ENCODE measurements at places on chromosomes 16 and 17.

DNA sequence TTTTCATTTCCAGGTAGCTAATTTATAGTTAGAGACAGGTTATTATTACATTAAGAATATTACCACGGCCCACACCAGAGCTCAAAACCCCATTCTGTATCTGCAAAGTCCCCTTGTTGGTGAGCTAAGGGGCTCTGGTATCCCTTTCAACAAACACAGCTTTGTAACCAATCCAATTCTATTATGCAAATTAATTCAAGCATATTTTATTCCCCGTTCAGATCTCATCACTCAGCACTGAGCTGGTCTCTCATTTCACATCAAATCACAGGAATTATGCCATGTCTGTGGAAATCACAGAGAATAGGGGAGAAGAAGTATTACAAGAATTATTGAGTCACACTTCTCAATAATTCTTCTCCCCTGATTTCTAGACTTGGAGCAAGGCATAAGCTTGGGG, 111.7 kb downstream of the CDH11 start:
- DNase-seq, result no peak

GRCh38 chr16:55832773-55833691, at the start of gene CES1:
Gene CES1 (minus strand): TSS chr16:55833096. CDS start chr16:55833055, 41 bp downstream.
- no peak for DNase-seq

- DNase-seq, result no peak
Observed at GRCh38 chr17:57984936-57985674, 2.9 kb downstream of the VEZF1 start.

DNA sequence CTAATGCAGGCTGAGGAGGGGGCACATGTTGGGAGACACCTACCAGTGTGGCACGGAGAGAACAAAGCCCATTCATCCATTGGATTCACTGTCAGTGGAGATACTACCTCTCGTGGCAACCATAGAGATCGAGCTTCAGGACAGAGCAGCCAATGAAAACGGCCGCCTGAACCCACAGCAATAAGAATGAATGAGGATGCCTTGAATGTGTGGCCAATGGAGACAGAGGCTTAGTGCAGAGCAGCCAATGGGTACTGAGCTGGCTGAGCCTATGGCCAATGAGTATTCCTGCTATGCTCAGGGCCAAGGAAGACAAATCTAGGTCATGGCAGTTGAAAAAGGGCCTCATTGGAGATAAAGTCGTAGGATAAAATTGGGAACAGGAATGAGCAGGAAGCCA, 10.9 kb downstream of the ARHGEF15 start:
- DNase-seq, result no peak

GRCh38 chr16:85466304-85466700, 146.8 kb upstream of the GSE1 start:
- no peak for DNase-seq

DNA sequence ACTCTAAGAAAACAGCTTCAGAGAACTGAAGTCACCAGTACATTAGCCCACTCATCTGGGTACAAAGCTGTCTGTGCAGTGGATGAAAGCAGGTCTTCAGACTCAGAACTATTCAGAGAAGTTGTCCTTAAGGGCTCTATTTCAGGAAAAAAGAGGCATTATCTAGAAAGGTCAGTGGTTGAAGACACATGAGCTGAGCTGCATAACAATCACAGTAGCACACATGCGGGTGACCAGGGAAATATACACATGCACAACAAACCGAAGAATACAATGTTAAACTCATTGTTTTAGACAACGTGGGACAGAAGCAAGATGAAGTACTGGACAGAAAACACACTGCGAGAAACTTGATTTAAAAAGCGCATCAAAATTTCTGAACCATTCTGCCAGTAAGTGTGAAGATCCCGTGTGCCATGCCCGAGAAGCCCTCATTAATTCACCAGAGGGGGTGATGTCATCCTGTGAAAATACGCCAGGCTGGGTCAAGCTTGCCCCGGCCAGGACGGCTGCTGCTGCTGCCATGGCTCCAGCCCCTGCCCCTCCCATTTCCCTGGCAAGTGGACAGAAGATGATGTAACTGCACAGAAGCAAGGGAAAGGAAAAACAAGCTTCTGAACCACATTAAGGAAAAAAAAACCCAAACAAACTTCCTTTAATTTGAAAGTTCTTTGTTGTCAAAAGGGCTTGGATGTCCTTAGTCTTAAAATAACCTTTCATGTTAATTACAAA, 10.1 kb downstream of the DYNC1LI2 start:
- DNase-seq, result no peak

DNA sequence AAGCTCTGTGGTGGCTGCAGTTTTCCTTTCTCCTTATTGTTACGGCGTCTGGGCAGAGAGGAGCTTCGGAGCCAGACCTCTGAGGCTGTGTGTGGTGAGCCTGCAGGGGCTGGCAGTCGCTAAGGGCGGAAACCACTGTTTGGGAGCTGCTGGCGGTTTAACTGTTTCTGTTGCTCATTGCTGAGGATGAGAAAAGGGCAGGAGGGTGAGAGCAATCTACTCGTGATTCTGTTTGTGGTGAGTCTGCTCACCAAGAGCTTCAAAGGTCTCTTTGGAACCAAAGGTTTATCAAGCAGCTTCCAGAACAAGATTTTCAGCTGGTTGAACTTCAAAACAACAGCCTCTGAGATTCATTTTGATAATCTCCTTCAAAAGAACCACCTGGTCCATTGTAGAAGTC, 143.9 kb downstream of the ANKFN1 start:
- peak; percentile 90 for DNase-seq
